ENCODE measurements at places on chromosomes 3 and 15.

- DNase-seq: no peak
These were observed 164.6 kb downstream of the ATG7 start for GRCh38 chr3:11436775-11437174.

DNA sequence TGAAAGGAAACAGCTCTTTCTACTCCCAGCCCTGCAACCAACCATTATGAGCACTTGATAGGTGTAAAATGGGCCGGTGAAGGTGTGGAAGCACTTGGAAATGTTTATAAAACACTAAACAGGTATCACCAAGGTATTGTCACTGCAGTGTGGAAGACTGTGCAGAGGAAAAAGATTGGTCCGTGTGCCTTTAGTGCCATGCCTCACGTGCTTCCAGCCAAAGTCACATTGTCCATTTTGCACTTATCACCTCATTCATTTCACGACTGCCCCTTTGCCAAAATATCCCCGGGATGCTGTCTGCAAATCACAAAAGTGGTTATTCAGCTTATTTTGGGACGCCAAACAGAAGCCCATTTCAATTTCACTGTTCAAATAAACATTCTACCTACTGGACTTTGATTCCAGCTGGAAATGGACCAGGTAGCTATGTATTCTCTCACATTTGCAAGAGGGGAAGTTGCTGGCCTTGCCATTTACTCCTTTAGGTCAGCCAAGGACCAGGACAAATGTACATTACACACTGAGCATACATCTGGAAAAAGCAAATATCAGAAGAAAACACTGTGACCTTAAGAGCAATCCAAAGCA, 58.4 kb downstream of the ARRDC4 start:
- DNase-seq: no peak

DNA sequence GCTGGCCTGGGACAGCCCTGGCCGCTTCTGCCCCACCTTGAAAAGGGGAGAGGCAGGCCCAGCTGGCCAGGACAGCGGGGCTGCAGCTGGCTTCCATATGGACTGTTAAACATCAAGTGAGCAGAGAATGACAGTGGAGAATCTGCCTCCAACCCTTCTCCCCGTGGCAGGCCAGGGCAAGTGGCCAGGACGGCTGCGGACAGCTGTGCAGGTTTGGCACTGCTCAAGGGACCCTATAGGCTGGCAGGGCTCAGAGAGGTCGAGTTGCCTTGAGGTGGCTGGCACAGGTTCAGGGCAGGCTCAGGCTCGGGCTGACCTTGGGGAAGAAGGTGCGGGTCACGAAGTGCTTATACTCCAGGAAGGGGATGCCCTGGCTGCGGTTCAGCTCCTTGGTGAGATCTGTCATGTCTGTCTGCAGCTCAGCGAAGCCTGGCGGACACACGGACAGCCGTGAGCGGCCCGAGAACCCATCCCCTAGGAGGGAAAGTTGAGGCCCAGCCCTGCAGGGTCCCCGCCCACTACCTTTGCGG, 24.3 kb downstream of the H1-8 start:
- DNase-seq: no peak

DNA sequence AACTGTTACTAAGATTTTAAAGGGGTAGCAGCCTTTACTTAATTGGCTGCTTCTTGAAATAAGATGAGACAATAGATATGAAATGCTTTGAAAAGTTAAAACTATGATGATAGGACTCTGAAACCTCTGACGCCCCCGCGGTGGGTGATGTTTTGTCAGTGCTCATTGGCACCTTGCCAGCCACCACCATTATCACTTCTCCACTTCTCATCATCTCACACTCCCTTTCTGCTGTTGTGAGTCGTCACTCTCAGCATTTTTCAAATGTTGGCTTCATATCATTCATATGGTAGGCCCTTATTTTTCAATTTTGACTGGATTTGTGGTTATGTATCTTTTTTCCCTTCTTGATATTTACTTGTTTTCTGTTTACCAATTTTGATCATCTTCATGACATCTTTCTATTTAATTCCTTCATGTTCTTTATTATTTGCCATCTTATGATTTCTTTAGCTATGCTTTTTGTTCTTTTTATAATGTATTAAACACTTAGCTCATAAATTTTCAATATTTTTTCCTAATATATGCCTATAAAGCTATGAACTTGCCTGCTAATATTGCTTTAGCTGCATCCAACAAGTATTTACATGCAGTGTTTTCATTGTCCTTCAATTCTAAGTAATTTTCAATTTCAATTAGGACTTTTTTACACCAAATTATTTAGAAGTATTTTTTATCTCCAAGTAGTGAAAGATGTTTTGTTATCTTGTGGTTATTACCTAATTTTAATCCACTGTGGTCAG, 30.3 kb upstream of the SKOR1 start:
- no peak for DNase-seq

- DNase-seq: peak; percentile 72
These were observed 564.0 kb upstream of the TGFBR2 start for GRCh38 chr3:30042274-30042859.

DNA sequence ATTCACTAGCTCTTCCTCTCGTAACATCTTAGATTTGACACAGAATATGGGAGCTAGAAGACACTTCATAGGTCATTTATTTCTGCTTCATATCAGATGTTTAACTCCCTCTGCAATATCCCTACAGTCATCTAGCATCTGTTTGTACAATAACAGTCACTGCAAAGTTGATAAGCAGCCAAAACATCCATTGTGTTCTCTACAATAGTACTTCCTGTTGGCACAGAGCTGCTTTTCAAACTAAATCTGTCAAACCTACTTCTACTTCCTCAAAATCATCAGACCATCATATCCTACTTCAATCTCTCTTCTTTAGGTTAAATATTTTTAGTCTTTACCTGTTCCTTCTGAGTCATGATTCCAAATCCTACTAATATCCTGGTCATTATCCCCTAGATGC, 233.2 kb downstream of the FGF12 start:
- no peak for DNase-seq

DNA sequence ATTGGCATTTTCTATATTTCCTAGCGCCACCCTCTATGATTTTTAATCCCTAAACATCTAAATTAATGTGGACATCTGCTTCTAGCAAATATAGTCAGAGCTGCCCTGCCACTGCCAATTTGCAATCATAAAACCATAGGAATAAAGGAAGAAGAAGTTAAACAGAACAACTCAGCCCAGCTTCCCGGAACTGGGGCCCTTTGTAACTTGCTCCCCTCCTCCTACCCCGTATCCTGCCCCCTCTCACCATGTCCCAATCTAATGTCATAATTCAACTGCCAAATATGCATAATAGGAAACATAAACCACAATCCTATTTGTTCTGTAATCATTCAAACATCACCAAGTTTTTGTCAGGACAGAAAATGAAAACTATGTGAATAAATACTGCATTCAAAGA, 74.4 kb upstream of the ACP3 start:
- peak; percentile 80 for DNase-seq

All from HL-60 (cell line).